ENCODE measurements at places on chromosomes 7 and 10.

GRCh38 chr10:59907918-59908807 is 1.8 kb upstream of the CCDC6 start:
- peak; percentile 84 for DNase-seq

GRCh38 chr7:45978010-45978681 is 57.1 kb upstream of the IGFBP3 start:
- no peak for DNase-seq

- no peak for DNase-seq
These were observed 91.7 kb downstream of the CFAP58 start for GRCh38 chr10:104445359-104445758.

DNA sequence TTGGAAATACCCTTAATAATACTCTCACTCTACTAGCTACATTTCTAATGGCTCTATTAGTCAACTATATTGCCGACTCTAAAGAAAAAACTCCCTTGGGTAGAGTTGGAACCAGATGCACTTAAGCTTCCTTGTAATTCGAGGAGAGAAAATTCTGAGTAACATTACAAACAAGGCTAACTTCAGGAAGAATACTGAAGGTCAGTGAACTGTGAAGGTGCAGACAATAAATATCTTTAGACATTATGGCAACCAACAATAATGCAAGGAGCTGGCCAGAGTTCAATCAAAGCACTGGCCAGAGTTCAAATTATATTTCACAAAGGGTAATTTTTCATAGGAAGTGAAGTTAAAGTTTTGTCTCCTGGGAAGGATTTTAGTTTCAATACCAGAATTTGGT is 40.7 kb upstream of the MRLN start:
- no peak for DNase-seq

- DNase-seq, result no peak
These were observed 58.6 kb downstream of the SND1 start for GRCh38 chr7:127710635-127711034.

DNA sequence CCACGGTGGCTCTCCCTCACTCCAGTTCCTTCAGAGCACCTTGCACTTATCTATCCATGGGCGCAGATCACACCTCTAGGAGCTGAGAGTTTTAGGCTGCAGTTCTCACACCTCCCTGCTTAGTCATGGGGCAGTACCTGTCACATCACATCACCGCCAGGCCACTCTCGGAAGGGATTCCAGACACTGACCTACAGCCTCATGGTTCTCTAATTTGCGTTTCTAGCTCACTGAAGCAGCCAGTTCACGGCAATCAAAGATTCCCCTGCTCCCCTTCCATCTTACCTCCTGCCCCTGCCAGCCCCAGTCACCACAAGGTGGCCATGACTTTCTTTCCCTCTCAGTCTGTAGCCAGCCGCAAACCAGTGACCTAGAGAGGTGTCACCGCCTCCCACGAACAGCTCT is 34.2 kb downstream of the ADRB1 start:
- DNase-seq, result no peak

DNA sequence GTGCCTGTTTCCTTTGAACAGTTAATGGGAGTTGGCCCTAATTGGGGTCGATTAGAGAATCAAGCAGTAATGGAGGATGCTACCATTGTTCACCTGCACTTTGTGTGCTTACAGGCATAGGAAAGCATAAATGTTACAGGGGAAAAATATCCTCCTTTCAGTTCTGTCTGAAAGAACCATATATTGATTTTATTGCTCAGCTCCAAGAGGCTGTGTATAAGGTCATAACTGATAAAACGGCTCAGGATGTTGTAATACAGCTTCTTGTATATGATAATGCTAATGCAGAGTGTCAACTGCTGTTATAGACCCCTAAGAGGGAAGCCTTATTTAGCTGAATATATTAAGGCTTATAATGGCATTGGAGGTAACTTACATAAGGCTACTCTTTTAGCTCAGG is 32.9 kb upstream of the AKR1C2 start:
- no peak for DNase-seq

- no peak for DNase-seq
These were observed 16.0 kb downstream of the TET1 start for GRCh38 chr10:68576118-68576517.

DNA sequence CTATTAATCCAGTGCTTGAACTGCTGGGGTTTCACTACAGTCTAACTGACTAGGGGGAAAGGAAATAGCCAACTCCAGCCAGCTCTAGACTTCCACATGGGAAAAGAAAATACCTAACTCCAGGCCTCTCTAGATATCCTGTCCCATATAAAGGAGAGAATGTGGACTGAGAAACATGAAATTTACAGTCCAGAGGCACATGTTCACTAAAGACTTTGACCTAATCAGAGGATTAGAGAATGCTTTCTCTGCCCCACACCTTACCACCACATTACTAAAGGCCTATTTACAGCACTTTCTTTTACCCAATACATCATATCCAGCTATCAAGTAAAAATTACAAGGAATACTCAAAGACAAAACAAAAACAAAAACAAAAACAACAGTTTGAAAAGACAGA is 164.2 kb downstream of the PCLO start:
- DNase-seq, result no peak

- DNase-seq, result no peak
These were observed 134.3 kb downstream of the ARL4A start for GRCh38 chr7:12821746-12822145.

DNA sequence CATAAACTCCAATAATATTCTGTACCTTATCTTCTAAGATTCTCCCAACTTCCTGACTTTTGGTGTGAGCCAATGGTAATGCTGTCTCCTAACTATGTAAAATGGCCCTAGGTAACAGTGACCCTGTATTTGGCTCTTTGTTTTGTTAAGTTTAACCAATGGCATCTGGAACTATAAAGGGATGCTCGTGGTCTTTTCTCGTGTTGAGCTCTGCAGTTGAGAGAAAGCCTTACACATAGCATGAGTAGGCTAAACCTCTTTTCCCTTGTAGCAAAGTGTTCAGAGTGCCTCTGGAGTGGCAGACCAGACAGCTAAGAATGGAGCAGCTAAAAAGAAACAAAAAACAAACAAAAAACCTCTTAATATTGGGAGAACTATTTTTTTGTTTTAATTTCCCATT is 5.2 kb downstream of the TES start:
- DNase-seq, result no peak

DNA sequence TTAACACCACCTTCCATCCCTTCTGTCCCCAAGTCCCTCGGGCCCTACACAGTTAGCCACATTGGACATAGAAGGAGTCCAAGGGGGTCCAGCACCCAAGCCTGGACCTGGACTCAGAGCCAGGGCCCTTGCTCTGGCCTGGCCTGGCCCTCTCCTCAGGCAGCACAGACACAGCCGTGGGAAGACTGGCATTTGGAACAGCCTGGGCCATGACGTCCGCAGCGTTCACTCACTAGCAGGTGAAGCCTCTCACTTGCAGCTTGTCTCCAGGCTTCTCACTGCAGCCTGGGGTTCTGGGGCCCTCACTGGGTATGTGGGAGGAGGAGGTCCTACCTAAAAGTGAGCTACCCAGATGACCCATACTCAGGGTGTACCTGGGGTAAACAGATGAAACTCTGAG is 33.7 kb upstream of the AQP1 start:
- no peak for DNase-seq

DNA sequence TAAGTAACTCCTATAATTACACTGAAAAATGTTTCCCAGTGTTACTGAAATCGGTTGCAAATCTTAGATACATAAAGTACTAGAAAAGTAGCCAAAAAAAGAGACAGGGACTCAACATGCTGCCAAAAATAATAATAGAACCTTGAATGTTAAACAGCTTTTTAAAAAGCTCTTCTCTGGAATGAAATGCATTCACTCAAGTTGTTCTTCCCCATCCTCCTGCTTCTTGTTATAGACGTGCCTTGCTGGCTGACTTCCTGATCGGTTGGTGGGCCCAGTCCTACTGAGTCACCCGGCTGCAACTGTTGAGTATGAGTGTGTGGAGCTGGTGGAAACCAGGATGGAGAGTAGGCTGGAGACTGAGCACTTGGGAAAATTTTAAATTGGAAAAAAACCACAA is 30.6 kb upstream of the RAPGEF5 start:
- DNase-seq, result no peak

DNA sequence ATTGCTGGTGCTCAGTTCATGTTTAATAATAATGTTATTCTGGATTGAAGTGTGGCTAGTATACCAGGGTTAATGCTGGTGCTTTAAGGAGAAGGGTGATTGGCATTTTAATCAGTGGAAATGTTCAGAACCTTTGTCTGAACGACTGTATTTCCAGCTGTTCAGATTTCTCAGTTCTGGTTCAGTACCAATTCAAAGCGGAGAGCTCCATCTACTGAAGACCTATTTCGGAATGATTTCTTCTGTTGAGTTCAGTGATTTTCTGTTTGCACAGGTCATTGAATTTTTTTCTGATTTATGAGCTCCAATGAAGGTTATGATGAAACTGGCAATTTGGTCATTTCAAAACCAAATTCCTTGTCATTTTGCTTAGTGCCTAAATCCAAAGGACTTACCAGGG is 160.1 kb downstream of the EXOC4 start:
- no peak for DNase-seq

DNA sequence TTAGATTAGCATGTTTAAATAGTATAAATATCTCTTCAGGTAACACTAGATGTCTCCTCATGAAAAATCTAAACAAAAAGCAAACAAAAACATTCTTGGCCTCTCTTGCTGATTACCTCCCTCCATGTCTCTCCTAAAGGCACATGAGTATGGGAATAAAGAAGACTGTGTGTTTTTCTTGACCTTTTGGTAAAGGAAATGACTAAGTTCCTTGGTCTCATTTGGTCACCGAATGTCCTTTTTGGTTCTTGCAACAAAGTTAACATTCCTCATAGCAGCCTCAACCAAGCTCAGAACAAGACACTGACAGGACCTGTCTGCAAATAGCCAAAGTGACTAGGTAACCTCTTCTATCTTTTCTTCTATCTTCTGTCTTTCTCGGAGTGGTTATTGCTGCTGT is 35.5 kb downstream of the POM121L12 start:
- DNase-seq, result no peak

DNA sequence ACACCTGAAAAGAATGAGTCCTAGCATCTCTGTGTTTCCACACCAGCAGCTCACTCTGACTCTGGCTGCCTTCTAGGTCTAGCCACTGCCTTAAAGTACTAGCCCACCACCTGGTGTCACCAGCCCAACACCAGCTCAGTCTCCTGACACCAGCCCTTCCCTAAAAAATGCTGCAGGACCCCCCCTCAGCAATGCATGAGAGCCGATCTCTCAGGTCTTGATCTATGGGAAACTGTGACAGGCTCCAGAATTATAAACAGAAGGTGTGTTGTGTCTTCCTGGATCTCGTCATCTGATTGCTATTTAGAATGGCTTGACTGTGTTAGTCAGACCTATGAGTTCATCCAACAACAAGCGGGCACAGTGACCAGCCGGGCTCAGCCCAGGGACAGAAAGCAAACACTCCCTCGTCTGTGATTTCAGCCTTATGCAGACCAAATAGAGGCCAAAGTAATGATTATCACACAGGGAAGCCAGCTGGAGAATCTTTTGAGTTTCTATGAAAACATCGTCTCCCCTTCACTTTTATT is 66.6 kb downstream of the CUBN start:
- DNase-seq, result no peak

DNA sequence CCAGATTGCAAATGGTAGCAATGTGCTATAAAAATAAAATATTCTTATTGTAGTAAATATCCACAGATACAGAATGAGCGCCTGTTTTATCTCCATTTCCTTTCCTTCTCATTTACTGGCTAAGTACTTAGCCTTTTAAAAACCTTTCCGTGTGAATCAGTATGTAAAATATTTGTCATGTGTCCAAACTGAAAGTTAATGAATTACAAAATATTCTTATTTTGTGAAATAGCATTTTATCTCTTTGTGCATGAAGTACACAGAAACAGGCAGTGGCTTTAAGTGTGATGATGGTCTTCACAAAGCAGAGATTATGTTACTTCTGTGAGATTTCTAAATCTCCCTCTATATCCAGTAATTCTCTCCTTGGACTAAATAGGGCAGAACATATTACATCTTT is 56.7 kb upstream of the KIAA1217 start:
- DNase-seq, result no peak

DNA sequence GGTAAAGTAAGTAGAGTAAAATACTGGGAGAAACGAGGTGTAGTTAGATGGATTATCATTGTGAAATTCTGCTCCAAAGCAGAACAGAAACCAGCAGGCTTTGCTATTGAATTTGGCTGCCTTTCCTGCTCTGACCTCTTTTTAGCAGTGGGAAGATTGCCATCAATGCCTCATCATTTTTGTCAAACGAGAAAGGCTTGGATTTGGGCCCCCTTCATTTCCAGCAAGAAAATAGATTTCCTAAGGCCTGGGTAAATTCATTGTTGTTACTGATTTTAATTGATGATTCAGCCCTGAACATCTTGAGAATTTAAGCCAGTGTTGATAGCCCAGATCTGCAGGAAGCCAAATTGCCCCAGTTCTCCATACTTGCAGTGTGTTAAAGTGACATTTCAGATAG is 35.2 kb upstream of the ASAH2 start:
- no peak for DNase-seq

DNA sequence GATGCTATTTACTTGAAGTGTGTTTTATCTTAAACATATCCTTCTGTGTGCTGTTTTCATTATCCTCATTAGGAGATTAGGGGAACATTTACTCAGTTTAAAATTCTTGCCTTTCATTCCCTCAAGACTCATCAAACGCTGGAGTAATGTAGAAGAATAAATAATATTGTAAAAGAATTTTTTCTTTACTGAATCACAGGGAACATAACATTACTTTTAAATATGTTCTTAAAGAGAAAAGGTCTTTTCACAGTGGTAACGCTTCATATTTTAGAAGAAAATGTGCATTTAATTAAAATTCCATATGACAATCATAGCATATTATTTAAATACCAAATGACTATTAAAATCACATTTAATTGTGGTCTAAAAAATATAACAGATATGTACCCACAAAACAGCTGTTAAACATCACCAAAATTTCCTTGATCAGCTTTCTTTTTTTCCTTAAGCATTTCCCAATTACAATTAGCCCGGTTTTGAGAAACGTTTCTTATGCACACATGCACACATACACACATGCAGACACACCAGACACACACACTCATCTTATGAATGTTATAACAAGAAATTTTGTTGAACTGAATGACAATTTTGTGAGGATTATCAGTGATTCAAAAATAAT is 102.0 kb upstream of the GLI3 start:
- no peak for DNase-seq

DNA sequence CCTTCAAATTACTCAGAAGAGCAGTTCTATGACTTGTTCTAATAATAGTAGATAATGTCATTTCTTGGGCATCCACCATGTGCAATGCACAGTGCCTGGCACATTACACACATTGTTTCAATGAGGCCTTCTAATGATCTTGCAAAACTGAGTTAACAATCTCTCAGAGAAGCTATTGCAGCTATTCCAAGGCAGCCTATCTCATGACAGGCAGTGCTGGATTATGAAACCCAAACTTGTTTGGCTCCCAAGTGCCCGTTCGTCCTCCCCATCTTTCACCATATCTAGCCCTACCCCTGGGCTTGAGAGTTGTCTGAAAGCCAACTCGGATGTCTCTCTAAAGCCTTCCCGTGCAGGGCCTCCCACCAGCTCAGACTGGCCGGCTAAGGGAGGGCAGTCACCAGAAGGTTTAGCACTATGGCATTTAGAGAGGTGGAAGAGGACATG is 405.1 kb downstream of the PLXNA4 start:
- DNase-seq, result no peak

Measured in T-helper 2 cell (primary cell).